Cortex of kidney (tissue), 1 donor: ENCODE measurements at places on chromosomes 6 and 20.

DNA sequence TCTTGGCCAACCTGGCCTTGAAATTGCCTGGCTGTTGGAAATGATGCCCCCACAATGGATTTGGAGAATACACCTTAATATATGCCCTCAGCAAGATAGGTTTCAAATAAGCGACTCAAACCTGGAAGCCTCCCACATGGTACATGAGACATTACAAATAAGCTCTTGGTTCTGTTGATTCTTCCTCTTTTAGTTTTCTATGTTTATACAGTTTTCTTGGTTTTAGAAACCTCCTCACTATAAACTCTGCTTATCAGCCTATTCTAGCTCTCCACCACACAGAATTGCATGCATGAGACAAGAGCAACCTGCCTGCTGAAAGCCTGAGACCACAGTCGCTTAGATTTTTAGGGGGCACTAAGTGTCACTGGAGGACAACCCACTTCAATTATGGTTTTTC is 108.8 kb upstream of the PREP start:
- no peak for DNase-seq

- DNase-seq, result no peak
These were observed 352.8 kb upstream of the SOX4 start for GRCh38 chr6:21240709-21241108.

- no peak for DNase-seq
These were observed 157.5 kb downstream of the TBX18 start for GRCh38 chr6:84606860-84607259.

GRCh38 chr20:37669773-37670236 is 24.0 kb upstream of the CTNNBL1 start:
- no peak for DNase-seq

GRCh38 chr20:61048302-61048701 is 203.8 kb upstream of the CDH4 start:
- DNase-seq, result no peak

DNA sequence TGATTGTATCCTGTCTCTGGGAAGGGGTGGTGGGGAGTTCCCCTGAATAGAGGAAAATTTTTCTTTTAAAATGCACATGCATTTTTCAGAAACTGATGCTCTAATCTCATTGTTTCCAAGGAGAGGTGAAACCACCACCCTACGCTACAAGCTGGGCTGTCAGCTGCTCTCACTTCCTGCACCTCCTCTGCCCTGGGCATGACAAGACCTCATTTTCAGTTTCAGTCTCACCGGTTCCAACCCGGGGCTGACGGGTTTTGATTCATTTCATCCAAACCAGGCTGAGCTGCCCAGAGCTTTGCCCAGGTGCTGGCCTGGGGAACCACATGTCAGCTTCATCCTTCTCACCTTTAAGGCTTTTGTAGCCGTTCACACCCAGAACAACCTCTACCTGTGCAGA is 99.7 kb downstream of the EYA2 start:
- no peak for DNase-seq

GRCh38 chr20:9072861-9073500 is 4.1 kb downstream of the PLCB4 start:
- DNase-seq, result no peak

- DNase-seq, result no peak
These were observed 245.9 kb downstream of the EYS start for GRCh38 chr6:65461121-65461520.

DNA sequence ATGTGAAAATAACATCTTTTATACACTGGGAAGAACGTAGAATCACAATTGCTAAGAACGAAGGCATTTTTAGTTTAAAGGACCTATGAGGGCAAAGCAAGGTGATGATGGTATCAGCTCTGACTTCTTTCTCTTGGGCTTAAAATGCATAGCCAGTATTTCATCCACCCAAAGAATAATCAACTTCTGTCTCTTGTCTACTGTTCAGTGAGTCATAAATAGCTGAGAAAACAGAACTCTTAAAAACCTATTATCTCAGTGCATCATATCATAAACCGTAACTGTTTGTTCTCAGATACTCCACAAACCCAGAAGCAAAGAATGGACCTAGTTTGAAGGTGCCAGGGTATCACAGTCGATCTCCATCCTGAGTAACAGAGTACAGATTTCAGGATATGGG is 5.2 kb downstream of the PHF10 start:
- no peak for DNase-seq

- DNase-seq, result no peak
These were observed 101.8 kb upstream of the AKIRIN2 start for GRCh38 chr6:87803791-87804190.

DNA sequence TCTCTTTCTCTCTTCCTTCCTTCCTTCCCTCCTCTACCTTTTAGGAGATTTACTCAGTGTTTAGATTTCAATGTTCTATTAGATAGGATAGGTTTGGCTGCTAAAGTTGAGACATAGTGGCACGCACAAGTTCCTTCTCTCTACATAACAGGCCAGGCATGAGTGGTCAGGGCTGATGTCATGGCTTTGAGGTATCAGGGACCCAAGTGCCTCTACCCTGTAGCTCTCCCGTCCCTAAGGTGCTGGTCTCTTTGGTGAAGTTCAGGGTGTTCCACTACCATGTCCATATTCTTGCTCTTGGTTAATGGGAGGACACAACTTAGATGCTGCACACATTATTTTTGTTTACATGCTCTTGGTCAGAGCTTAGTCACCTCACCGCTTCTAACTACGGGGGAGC is 245.3 kb downstream of the QKI start:
- no peak for DNase-seq
